SW 1271 (cell line): ENCODE measurements at places on chromosomes 13 and 19.

- DNase-seq, result no peak
Measured at GRCh38 chr13:105202354-105202753, 1333.1 kb downstream of the EFNB2 start.

DNA sequence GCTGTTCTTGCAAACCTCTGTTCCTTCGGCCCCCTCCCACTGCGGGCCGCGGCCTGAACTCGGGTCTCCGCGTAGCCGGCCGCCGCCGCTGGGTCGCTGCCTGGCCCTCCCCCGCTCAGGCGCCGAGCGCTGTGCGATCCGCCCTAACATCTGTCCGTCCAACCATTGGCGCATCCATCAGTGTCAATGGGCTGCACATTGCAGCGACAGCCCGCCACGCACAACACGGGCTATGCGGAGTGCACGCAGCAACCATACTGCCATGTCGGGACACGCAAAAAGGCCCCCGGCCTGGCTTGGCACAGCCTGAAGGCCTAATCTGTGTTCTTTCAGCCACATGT lies 2.6 kb upstream of the TSHZ3 start:
- no peak for DNase-seq

- DNase-seq, result no peak
Measured at GRCh38 chr19:13981467-13981866, 24.7 kb downstream of the RFX1 start.

- no peak for DNase-seq
Measured at GRCh38 chr19:46378268-46378667, 31.4 kb downstream of the PPP5C start.

DNA sequence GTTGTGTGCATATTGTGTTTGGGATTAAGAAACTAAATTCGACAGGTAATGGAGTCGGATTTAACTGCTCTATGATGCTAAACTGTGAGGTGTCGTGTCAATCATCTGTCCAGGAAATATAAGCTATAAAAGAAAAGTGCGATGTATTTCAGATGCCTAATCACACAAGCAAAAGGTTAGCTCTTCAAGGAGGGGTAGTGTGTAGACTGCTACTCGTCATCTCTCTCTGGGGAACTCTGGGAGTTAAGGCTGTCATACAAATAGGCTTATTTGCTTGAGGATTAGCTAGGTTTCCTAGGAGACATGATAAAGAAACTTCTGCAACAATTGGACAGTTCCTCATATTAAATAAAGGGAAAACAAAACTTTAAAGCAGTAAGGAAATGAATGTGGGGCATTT lies 462.1 kb downstream of the OLFM4 start:
- DNase-seq, result no peak

- no peak for DNase-seq
Measured at GRCh38 chr19:5288347-5288739, 52.3 kb downstream of the PTPRS start.

GRCh38 chr19:45140144-45140503 lies 20.7 kb downstream of the NKPD1 start:
- DNase-seq, result no peak
